Activated CD4-positive, alpha-beta T cell treated with anti-CD3 and anti-CD28 coated beads, Interleukin-2, amount 50 U/mL, for 24 hours (primary cell): ENCODE measurements at places on chromosomes 4 and X.

- no peak for DNase-seq
These were observed 51.0 kb downstream of the SPIN2B start for GRCh38 chrX:57070185-57070984.

DNA sequence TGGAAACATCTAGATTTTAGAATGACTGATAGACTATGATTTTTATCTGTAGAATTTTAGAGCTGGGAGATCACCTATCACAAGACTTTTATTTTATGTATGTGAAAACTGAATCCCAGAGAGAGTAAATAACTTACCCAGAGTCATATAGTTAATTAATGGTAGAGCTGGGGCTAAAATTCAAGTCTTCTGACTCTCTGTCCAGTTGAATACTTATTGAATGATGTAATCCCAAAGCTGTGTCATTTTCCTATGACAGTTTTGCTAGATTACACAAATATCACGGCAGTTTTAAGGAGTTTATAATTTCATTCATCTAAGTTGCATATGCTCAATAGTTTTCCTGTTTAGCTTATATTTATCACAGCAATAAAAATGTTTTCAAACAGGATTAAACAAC is 6.7 kb downstream of the NRK start:
- no peak for DNase-seq

GRCh38 chr4:140286456-140286855 is 87.0 kb upstream of the SCOC start:
- no peak for DNase-seq

DNA sequence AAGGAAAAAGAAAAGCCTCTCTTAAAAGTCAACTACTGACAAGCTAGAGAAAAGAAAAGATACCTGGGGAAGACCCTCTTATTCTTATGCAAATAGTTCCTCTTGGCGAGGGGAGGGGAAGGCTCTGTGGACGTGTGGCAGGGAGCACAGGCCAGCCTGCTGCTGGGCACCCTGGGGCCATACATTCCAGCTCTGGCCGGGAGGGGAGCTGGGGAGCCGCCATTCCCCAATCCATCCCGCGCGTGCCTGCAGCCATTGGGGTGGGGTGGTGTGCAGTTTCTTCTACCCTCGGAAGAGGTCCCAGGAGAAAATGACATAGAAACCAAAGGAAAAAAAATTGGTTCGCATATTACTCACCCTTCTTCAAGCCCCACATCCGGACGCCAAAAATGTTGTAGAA is 1496.4 kb downstream of the RPA4 start:
- DNase-seq, result no peak

DNA sequence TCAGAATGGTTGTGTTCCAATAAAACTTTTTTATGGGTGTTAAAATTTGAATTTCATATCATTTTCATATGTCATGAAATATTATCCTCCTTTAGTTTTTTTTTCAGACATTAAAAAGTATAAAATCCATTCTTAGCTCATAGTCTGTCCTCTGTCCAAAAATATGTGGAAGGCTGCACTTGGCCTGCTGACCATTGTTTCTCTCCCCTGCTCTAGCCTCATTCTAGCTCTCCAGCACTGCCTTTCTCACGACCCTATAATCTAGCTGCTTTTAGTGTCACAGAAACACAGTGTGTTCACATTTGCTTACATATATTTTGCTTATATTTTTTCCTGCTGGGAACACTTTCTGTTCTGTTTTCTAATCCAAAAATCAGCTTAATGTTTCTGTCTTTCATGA is 165.0 kb upstream of the ANK2 start:
- no peak for DNase-seq
